Activated T-cell treated with anti-CD3 and anti-CD28 coated beads for 48 hours (primary cell): ENCODE measurements at places on chromosomes 6 and 20.
A peak's percentile ranks its signal among the peaks of the same experiment; 100 is the strongest.

DNA sequence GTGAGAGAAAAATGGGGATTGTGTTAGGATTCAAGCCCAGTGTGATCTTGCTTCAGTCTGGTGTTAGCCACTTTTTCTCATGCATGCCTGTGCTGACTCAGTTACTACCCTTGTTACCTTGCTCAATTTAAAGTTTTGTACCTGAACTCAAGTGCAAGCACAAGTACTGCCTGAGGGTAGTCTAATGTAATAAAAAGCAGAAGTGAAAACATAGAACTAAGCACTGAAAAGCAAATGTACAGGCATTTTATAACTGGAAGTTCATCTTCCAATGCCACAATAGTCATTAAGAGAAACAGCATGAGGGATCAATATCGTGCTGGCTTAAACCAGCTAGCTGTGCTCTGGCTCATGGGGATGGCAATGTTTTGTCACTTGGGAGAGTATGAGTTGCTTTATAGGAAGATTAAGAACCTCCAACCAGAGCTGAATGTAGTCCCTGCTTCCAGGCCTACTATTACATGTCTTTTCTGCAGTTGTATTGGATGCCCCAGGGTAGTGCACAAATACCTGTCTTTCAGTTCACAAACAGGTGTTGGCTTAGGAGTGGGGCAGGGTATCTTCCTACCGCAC lies 48.7 kb downstream of the SLC35F1 start:
- no peak for DNase-seq

DNA sequence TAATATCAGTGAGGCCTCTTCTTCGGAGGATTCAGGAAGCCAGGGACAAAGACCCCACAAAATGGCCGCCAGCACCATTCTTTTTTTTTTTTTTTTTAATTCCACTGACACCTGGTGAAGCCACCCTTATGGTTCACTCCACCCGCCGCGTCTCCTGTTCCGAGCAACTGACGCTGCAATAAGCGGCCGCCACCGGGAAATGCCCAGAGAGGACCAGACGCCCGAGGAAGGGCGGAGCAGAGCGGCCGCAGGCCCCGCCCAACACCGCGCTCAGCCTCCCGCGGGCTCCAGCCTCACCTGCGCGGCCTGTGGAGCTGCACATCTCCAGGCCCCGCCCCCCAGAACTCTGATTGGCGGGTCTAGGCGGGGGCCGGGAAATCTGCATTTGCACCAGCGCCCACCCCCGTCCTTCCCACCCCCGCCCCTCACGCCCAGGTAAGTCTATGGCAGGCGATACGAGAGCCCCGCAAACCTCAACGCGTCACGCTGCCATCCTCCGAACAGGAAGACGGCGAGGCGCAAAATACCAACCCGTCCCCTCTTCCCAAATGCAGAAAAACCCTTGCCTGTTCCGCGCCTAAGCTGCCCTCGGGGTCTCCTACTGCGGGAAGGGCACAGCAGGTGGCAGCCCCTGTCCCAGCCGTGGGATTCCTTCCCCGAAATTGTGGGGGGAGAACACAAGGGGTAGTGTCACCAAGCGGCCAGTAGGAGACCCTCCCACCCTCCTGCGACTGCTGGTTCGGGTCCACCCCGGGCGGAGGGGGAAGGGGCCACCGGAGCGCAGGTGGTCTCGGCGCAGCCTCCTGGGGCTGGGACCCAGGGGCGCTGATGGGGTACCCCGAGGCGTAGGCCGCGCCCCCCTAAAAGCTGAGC lies 960 bp downstream of the ATP9A start:
- DNase-seq = peak; percentile 49

- DNase-seq = peak; percentile 42
Observed at GRCh38 chr6:119077643-119078375, 655 bp downstream of the FAM184A start.

- DNase-seq = no peak
Observed at GRCh38 chr6:169520104-169520503, 181.7 kb downstream of the WDR27 start.

- no peak for DNase-seq
Observed at GRCh38 chr6:116034327-116034726, 26.4 kb downstream of the FRK start.

- no peak for DNase-seq
Observed at GRCh38 chr6:170416303-170416702, 109.7 kb downstream of the FAM120B start.

- DNase-seq = peak; percentile 1
Observed at GRCh38 chr6:72740135-72740534, 118.3 kb downstream of the KCNQ5 start.

DNA sequence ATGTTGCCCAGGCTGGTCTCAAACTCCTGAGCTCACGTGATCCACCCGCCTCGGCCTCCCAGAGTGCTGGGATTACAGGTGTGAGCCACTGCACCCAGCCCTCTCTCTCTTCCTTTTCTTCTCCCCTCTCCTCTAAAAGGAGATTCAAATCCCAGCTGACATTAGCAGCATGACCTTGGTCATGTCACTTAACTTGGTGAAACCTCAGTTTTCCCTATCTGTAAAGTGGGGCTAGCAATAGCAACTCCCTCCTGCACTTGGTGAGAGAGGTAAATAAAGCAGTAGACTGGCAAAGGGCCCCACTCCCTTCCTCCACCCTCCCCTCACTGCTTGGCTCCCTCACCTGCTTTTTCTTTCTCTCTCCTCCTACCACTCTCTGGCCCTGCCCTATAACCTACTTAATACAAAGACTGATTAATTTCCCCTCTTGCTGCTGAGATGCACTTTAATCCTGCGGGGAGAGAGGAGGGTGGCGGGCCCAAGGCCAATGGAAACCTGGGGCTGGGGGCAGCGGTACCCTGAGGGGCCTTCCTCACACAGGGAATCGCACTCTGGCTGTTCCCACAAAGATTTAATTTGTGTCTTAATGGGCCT lies 54.2 kb upstream of the ZFAND3 start:
- no peak for DNase-seq

DNA sequence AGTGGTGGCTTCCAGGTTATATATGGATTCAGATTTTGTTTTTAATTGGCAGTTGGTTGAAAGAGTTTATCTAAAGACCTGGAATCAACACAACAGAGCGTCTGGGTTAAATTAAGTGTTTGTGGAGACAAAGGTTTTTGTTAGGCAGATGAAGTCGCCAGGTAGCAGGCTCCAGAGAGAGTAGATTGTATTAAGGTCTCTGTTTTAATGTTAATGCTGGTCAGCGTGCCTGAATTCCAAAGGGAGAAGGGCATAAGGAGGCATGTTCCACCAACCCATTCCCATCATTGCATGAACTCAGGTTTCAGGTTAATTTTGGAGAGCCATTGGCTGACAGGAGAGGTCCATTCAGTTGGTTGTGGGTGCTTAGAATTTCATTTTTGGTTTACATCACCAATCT lies 744.1 kb upstream of the GJE1 start:
- DNase-seq = no peak

- no peak for DNase-seq
Observed at GRCh38 chr20:53752971-53753879, 159.6 kb upstream of the ZNF217 start.

- DNase-seq = no peak
Observed at GRCh38 chr6:75490706-75491105, 2.9 kb downstream of the FILIP1 start.

DNA sequence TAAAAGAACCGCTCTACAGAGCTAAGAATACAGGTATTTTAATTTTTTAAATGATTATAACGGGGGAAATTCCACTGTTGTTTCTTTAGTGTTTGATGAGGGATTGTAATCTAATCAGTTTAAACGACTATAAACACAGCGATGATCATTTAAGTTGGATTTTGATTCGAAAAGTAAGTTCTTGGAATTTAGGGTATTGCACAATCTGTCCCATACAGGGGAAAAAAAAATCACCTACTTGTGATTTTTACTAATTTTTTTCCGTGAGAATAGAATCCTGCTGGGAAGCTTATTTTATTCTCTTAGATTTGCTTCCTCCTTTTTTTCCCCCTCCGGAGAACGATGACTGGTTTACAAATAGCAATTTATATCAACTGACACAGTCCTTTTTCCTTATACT lies 108.0 kb downstream of the LAMA2 start:
- DNase-seq = no peak

DNA sequence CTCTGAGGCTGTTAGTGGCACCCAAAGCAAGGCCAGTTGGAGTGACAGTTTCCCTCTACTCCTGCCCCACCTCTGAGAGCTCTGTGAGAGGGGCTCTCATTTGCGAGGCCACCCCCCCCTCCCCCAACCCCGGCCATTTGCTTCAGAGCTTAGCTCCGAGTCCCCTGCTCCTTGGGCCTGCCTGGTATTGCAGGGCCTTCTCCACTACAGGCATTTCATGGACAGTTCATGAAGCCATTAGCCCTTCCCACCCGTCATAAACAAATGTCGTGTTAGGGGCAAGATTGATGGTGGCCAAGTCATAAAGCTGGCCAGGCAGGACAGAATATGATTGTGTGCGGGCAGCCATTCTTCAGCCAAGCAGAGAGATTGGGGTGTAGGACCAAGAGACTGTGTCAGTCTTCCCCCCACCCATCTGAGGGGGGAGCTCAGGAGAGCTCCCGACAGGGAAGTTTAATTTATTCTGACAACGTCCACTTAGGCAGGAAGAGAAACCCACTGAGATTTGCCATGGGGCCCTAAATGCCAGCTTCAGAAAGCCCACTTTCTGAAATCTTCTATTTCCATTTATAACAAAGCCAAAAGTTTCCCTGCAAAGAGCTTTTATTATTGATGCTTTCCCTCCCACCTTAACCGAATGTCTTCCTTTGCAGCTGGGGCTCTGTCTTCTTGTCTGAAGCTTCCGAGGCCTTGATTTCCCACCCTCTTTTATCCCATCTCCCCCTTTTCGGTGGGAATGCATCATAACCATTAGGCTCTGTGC lies 7.2 kb downstream of the FOXC1 start:
- no peak for DNase-seq

GRCh38 chr20:62405981-62406513 lies 1.0 kb downstream of the CABLES2 start:
- DNase-seq = no peak

GRCh38 chr20:56422824-56423189 lies 10.7 kb downstream of the CASS4 start:
- DNase-seq = no peak

DNA sequence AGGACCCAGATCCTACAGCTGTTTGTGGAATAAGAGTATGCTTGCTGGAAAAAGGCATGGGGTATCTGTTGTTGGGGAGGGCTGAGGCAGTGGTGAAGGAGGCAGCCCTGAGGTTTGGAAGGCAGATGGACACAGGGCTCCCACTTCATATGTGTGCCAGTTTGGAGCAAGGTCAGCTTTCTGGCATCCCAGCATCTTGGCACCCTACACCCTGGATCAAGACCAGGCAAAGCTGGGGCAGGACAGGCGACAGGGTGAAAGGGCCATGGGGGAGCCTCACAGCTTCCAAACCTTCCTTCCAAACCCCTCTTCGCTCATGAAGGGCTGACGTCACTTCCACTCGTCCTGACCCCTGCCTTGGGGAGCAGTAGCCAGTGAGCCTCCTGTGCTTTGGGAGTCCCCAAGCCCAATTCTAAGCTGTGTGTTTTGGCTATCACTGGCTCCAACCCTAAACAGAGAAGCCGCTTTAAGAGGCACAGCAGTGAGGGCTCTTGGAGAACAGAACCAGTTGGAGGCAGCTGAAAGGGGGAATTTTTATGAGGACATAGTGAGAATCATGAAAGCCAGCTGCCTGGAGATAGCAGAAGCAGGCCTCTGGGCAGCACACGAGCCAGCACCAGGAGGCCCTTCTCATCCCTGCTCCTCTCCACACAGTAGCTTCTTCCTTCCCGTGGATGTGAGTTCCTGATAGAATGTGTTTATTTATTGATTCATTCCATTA lies 448.6 kb upstream of the CDH4 start:
- DNase-seq = no peak

- no peak for DNase-seq
Observed at GRCh38 chr6:85250586-85251220, 199.2 kb upstream of the NT5E start.
